ENCODE measurements at places on chromosomes 13 and 19.

DNA sequence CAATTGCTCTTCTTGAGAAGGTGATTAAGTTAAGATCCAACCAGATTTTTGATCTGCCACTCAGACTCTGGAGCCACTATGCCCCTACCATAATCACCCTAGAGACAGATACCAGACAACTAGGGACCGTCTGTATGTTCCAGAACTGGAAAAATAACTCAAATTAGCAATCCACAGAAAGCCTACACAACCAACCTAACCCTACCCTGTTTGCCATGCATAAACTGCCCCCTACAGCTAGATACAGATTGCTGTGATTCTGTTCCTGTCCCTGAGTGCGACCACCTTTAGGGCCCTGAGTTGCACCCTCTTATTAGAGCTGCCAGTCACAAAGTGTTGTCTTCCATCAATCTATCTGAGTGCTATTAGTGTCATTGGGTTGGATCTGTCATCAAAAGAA is 929.8 kb upstream of the SLITRK1 start:
- DNase-seq: no peak

DNA sequence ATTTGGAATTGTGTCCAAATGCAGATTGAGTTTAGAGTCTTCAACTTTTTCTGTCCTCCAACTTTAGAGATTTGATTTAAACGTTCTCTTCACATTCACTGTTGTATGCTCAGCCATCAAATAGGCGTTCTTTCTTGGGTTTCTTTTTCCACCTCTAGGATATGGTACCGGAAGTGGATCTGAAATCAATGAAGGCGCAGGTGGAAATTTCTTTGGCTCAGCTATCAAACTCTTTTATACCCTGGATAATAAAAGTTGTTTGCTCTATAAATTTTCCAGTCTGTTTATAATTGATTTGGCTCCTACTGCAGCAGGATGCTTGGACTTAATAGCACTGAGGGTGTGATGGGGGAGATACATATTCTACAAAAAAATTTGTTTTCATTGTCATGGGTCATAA is 1.6 kb downstream of the COG3 start:
- no peak for DNase-seq

DNA sequence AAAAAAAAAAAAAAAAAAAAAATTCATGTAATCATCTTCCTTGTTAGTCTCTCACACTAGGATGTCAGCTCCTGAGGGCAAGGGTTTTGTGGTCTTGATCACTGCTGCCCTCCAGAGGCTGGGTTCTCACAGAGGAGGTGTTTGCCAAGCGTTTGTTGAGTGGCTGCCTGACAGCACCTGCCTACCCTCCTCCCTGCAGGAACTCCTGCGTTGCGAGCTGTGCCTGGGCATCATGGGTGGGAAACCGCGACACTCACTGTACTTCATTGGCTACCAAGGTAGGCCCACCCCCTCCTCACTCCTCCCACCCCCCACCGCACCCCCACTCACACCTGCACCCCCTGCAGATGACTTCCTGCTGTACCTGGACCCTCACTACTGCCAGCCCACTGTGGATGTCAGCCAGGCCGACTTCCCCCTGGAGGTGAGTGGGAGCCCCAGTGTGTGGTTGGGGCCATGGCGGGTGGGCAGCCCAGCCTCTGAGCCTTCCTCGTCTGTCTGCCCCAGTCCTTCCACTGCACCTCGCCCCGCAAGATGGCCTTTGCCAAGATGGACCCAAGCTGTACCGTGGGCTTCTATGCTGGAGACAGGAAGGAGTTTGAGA is 8.1 kb downstream of the ATG4D start:
- DNase-seq: no peak

DNA sequence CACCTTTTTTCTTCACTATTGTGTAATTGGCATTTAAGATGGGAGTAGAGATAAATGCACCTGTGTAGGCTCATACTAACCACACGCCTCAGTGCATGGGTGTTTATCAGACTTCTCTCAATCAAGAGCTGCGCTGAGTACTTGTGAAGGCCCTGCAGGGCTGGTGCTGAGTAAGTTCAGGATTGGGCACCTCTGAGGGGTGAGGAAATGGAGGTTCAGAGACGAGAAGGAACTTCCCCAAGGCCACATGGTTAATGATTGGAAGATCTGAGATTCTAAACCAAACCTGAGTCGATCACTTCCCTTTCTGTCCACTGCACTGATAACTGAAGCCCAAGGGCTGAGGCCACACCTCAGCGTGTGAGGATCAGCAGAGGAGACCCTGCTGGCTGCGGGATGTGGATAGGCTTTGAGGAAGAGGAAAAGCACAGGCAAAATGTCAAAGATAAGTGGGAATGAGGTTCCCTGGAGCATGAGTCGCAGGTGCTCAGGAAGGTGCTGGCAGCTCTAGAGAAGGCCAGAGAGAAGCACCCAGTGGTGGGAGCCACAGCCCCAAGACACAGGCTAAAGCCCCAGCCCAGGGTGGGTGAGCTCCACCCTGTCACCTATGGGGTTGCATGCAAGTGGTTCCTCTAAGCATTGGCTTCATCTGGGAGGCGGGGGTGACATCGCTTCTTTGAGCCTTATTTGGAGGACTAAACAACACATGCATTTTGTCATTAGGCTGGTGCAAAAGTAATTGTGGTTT is 32.3 kb upstream of the GJB6 start:
- DNase-seq: no peak

DNA sequence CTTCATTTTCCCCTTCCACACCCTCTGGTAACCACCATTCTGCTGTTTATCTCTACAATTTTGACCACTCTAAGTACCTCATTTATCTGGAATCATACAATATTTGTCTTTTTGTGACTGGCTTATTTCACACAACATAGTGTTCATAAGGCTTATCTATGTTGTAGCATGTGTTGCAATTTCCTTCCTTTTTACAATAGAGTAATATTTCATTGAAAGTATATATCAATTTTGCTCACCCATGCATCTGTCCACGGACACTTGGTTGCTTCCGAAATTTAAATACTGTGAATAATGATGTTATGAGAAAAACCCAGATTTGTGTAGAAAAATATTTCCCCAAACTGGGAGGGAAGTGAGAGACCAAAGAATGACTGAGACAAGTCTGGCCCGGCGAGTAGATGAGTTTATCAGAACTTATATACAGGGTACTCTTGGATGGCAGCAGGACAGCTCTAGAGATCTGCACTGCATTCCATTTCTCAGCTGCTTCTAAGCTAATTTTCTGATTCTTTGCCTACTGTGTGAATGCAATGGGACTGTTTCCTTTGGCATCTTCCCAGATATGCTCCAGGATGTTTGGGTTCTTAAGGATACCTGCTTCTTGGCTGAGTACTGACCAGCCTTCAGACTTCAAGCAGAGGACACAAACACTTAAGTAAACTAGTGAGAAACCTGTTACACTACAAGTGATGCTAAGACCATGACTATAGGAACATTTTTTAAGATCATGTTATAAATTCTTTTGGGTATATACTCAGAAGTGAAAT is 834.0 kb upstream of the PCDH9 start:
- DNase-seq: no peak

DNA sequence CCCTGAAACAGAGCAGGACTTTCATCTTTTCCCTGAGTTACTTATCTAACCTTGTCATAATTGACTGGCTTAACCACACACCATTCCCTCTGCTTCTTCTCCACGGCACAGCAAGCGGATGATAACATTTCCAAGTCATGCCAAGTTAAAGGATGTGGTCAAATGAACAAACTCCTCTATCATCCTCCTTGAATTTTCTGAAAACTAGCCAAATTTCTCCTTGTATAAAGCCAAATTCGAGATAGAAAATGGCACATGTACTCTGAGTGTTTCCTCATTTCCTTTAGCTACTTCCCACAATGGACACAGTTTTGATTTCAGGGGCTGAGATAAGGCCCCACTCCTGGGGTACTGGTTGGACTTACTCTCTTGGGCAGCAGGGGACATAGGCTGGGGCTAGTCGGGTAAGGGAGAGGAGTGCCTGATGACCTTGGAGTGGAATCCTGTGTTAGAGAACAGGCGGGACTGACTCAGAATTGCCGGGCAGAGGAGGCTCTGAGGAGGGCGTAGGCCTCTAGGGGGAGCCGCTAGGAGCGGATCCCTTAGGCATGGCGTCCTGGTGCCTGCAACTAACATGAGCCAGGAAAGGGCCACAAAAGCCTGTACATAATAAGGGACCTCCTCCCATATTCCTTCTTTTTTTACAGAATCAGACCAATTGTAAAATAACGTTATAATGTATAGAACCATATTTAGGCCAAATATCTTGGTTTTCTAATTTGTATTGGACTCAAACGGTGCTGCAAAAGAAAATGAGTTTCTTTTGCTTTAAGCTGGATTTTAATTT is 20.3 kb upstream of the TMTC4 start:
- DNase-seq: no peak

DNA sequence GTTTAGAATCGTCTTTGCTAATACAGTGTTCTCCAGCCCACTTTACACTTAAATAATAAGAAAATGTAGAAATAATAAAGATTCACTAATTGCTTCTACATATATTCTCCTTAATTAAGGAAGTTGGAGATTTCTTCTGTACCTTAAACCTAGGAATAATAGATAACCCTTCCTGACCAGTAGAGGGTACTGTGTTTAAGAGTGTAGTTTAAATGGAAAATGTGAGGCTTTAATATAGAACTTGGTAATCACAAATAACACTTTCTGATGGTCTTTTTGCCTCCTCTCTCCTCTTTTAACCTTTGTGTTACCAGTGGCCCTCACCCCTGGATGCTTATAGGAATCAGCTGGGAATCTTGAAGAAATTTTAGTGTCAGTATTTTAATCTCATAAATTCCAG is 20.7 kb downstream of the POMP start:
- no peak for DNase-seq

- no peak for DNase-seq
These were observed 257.8 kb downstream of the FOXO1 start for GRCh38 chr13:40408602-40409001.

DNA sequence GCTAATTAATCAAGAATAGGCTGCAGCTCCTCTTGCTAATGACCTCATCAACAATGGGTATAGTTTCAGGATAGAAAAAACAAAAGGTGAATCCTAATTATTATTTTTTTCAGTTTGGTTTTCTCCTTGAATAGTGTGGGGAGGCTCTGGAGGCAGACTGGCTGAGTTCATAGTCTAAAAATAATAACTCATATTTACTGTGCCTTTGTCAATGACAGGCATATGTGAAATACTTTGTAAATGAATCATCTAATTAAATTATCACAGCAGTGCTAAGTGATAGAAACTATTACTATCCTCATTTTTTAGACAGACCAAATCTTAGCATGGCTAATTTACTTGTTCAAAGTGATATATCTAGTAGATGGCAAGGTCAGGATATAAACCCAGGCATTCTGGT is 1261.0 kb upstream of the SLC10A2 start:
- no peak for DNase-seq

GRCh38 chr13:51892657-51893056 is 30.9 kb downstream of the CCDC70 start:
- DNase-seq: no peak

- no peak for DNase-seq
These were observed 4.4 kb downstream of the EFNB2 start for GRCh38 chr13:106530980-106531481.

DNA sequence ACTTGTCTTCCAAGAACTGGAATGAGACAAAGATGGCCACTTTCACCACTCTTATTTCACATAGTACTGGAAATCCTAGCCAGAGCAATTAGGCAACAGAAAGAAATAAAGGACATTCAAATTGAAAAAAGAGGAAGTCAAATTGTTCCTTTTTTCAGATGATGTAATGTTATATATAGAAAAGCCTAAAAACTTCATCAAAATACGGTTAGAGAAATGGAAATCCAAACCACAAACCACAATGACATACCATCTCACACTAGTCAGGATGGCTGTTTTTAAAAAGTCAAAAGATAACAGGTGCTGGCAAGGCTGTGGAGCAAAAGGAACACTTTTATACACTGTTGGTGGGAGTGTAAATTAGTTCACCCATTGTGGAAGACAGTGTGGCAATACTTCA is 113.3 kb upstream of the SPRY2 start:
- no peak for DNase-seq

- no peak for DNase-seq
These were observed 17.8 kb upstream of the GRAMD1A start for GRCh38 chr19:34982275-34982674.

GRCh38 chr13:113493315-113493951 is 2.9 kb upstream of the DCUN1D2 start:
- DNase-seq: no peak

DNA sequence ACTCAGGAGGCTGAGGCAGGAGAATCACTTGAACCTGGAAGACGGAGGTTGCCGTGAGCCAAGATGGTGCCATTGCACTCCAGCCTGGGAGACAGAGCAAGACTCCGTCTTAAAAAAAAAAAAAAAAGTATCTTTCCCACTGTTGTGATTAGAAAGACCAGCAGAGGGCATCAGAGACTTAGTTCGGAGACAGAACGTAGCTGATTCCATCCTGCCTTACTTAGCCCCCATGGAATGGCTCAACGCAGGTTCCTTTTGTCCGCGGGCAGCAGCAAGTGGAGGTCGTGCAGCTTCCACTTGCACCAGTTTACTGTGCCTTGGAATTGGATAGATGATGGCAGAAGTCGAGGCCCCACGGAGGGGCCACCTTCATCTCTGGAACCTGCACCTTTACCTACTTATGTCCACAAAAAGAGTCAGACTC is 8.1 kb downstream of the TIMM29 start:
- DNase-seq: peak; percentile 83

- no peak for DNase-seq
These were observed 169.4 kb upstream of the MYO16 start for GRCh38 chr13:108460043-108460442.

DNA sequence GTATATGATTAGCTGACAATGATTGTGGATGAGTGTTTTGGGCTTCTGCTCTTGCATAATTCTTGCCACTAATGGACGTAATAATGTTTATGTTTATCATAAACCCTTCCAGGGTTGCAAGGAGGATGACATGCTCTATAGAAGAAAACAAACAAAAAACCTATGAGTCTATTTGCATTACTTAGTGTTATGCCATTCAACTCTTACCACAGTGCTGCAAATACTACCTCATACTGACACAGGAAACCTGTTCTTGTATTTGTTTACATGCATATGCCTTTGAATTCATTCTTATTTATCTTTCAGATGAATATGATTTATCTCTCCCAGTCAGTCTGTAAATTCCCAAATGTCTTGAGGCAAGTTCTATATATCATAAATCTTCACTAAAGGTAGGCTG is 39.6 kb upstream of the FREM2 start:
- no peak for DNase-seq

GRCh38 chr13:60150538-60150937 is 13.2 kb downstream of the DIAPH3 start:
- no peak for DNase-seq

DNA sequence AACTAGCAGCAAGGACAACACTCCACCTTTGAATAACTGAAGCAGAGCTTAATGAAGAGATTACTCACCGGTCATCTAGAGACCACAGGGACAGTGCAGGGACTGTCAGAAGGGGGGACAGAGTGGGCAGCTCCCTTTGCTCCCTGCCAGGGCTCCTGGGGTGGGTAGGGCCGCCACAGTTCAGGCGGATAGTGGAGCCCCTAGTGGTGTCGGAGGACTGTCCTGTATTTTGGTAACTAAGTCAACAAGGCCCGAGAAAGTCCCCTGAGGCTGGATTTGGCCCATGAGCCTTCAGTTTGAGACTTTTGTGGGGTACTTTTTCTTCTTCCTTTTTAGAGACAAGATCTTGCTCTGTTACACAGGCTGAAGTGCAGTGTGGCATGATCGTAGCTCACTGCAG is 44.6 kb downstream of the GJA3 start:
- no peak for DNase-seq
